ENCODE measurements at places on chromosomes 1 and 21. TPM values are rescaled to one million over a fixed set of nuclear protein-coding genes. Genes with fewer than 3 reads are reported as not detected.
A peak's percentile ranks its signal among the peaks of the same experiment; 100 is the strongest.

The HES4 gene
- polyA plus RNA-seq: 7.0 TPM

The TNFAIP8L2 gene
- polyA plus RNA-seq: 3.2 TPM

The PPIAL4G gene
- polyA plus RNA-seq: 0.18 TPM

The TMEM125 gene
- polyA plus RNA-seq: 42.7 TPM

The RBM8A gene
- 168 TPM for polyA plus RNA-seq

The TRIM45 gene
- 18.8 TPM for polyA plus RNA-seq

The LINGO4 gene
- polyA plus RNA-seq: not detected

The RGS1 gene
- polyA plus RNA-seq: 1.7 TPM

The LMNA gene
- polyA plus RNA-seq: 91.3 TPM

The DDR2 gene
- 47.9 TPM for polyA plus RNA-seq

DNA sequence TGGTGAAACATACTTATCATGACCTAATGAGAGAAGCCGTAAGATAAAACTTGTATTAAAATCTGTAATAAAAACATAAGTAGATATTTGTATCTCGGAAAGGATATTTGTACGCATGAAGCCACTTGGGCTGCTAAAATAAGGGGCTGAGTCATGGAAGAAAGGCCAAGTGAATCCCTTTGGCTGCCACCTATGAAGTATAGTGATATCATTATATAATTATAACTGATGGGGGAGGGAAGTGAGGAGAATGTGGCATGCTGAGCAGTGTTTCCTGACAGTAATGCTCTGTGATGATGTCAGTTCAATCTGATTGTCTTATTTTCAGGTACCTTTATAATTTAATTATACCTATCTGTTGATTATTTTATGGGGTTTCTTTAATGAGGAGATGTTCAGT, 13.6 kb downstream of the RWDD3 start:
- no peak for DNase-seq

DNA sequence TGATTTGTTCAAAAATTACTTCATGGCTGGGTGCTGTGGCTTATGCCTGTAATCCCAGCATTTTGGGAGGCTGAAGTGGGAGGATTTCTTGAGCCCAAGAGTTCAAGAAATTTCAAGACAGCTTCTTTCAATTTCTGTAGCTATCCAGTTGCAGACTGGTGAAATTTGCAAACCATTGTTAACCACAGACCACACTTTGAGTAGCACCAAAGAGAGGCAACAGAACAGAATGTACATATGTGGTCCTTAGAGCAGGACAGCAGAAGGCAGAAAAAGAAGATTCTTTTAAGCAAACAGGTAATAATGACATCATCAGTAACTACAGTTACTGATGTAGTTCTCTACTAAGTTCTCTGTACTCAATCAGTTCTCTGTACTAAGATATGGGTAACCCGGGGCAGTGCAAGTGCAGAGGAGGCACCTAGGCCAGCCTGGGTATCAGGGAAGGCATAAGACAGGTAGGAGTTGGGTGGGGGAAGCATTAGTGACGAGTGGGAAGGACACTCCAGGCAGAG, 5.5 kb upstream of the KLF17 start:
- no peak for DNase-seq

GRCh38 chr1:24557220-24557619, 1.3 kb downstream of the NCMAP start:
- no peak for DNase-seq

- DNase-seq: no peak
Observed at GRCh38 chr1:67642629-67643028, 42.4 kb upstream of the GADD45A start.

DNA sequence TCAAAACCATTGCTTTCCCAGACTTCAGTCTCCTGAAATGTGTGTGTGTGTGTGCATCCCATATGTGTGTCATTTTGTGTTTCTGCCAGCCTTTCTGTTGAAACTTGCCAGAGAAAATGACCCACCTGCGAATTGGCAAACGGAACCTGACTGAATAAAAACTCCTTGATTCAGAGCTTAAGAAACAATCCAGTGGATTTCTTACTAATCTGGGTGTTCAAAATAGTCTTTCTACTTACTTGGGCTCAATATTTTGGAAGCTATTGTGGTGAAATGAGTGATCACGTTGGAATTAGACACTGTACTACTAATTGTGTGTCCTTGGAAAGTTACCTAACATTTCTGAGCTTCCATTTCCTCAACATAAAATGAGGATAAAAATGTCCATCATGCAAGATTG, 138.9 kb upstream of the ERG start:
- DNase-seq: no peak

- no peak for DNase-seq
Observed at GRCh38 chr1:56439610-56440264, 139.6 kb downstream of the PLPP3 start.

DNA sequence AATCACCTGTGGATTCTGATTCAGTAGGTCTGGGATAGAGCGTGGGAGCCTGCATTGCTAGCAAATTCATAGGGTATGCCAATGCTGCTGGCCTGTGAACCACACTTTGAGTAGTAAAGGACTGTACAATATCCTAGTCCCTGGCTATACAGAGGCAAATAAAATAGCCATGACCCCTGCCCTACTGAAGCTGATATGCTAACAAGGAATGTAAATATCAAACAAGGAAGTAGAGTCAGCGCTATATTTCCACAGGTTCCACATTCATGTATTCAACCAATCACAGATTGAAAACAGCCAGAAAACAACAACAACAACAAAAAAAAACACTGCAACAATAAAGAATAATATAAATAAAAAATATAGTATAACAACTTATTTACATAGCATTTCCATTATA, 77.8 kb downstream of the TM2D1 start:
- DNase-seq: no peak

GRCh38 chr1:165855010-165855838, 27.8 kb downstream of the UCK2 start:
- DNase-seq: no peak

DNA sequence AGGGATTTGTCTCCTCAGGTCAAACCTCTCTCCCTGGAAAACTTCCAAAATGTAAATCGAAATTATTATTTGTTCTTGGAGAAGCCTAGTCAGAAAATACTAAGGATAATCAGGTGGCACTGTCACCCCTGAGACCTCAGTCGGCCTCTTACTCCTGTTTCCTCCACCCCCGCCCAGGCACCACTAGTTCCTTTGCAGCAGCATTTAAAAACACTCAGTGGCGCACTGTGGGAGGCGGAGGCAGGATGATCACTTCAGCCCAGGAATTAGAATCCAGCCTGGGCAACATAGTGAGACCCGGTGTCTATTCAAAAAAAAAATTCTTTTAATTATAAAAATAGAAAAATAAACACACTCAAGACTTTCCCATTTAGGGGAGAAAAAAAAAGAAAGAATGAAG, 18.0 kb upstream of the IFNAR2 start:
- DNase-seq: no peak

GRCh38 chr21:22725436-22725835, 1727.2 kb downstream of the NCAM2 start:
- DNase-seq: no peak

- DNase-seq: peak; percentile 43
Observed at GRCh38 chr1:38586993-38587646, 272.5 kb downstream of the RRAGC start.

GRCh38 chr1:31802190-31803150, 13.4 kb downstream of the SPOCD1 start:
- no peak for DNase-seq

DNA sequence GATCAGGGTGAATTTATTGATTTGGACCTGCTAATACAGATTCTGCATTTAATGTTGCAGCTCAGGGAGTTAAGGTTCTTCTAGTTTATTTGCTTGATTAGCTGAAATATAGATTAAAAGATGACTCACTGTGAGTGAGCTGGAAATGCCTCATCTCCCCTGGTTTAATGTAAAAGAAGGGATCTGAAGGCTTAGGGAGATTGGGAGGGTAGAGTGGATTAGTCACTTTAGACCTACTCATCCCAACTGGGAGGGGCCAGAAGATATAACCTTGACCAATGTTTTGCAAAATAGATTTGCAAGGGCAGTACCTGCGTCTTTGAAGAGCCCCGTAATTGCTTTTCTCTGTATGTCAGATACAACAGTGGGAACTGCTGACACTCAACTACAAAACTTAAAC, 922.8 kb upstream of the ADGRL4 start:
- DNase-seq: no peak

DNA sequence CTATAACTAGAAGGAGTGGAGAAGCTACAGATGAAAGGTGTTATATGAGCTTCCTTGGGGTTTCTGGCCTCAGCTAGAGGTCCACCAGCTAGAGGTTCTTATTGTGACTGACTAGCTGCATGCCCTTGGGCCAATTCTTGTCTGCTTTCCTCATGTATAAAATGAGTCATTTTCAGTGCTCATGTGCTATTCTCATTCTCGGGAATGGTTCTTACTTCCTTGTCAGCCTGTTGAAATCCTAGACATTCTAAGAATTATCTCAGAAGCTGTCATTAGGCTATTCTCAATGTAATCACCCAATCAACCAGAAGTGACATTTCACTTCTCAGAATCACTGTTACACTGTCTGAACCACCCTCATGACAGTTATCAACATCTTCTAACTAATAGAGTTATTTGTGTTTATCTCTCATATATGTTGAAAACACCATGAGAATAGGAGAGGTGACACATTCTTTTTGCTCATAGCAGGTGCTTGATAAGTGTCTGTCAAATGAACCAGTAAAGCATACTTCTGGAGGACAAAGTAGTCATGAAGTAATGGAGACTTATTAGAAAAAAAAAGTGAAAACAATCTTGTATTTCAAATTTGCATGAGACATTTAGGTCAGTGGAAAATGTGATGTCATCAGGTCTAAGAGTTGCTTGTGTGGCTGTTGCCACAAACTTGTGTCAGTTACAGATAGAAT, 122.8 kb upstream of the IVNS1ABP start:
- no peak for DNase-seq

DNA sequence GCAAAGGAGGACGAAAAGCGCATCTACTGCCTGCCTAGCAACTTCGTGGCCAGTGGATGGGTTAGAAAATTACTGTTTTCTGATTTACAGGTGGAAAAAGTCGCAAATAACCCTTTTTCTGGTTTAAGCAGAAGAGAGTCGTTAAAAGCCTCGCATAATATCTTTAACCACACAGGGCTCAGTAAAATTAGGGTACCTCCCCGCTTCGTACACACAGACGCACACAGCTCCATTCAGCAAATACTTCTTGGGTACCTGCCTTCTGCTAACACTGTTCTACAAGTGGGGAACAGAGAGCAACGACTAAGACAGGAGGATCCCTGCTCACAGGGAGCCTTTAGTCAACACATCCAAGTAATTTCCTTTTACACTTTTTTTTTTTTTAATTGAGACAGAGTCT, 704 bp downstream of the ALG6 start:
- peak; percentile 3 for DNase-seq

GRCh38 chr1:15311880-15312279, 64.9 kb downstream of the FHAD1 start:
- no peak for DNase-seq

- no peak for DNase-seq
Observed at GRCh38 chr1:172704001-172704400, 45.1 kb downstream of the FASLG start.

DNA sequence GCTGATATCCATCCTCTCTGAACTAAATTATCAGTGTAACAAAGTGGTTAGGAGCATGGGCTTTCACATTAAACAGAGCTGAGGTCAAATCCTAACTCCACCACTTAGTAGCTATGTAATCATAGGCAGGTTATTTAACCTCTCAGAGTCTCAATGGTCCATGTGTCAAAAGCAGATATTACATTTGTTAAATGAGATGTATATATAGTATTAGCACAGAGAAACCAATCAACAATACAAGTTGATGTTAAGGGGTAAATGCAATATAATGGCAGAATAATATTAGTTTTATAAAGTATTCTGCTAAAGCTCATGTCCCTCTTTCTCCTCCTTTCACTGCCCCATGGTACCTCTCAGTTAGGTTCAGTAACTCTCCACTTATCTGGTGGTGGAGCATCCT, 27.2 kb downstream of the DBT start:
- DNase-seq: no peak

GRCh38 chr1:162397039-162397448, 14.9 kb downstream of the SH2D1B start:
- DNase-seq: no peak

GRCh38 chr1:42319871-42320484, 15.1 kb downstream of the FOXJ3 start:
- DNase-seq: no peak

DNA sequence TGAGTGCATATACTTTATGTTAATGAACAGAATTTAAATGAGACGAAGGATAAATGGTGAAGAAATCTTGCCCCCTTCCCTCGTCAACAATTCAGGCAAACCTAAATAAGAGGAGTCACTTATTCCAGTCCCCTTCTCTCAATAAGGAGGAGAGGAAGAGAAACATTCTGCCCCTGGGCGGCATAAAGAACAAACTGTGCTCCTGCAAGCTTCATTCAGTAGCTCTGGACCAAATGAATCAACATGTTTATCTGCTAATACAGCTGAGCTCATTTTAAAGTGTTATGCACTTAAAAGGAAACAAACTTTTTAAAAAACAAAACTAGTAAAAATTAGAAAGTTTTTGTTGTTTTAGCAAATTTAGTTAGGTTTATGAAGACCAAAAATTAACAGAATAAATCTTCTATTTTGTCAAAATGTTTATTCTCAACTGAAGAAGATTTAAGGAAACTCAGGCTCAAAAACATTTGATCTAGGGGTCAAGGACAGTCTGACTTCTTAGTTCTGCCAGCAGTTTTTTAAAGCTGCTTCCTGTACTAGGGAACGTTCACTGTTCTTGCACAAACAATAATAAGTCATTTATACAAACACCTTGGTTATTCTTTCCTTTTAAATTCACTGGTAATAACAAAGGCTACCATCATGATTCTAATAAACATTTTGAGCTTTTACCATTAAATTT, 58.3 kb downstream of the AKT3 start:
- no peak for DNase-seq

DNA sequence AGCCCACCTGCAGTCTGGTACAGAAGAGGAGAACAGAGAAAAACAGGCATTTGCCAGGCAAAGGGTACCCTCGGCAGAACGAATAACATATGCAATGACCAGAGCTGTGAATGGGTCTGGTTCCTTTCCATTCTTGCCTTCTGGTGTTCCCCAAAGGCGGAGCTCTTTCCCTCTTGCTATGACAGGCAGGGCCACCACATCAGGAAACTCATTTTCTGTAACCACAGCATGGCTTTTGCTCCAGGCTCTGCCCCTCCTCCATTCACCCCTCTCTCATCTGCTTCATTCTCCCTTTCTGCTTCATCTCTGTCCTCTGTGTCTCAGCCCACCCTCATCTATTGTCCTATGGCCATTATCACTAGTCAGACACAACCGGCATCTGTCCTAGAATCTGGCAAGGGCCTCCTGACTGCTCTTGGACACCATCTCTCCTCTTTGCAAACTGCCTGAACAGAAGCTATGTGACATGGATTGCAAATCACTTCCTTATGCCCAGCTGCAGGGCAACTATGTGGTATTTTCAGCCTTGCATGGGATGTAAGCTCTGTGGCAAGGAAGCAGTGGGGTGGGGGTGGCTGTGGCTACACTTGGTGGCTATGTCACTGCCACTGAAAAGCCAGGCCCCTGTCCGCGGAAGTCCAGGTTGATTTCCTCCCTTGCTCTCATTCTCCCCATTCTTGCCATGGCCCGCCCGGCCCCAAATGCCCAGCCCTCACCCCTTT, 78.8 kb upstream of the ABCD3 start:
- DNase-seq: no peak
